Fibroblast of villous mesenchyme (primary cell): ENCODE measurements at places on chromosomes 16 and 17.

GRCh38 chr17:17782523-17783115 lies 54.2 kb downstream of the SREBF1 start:
- DNase-seq, result no peak

DNA sequence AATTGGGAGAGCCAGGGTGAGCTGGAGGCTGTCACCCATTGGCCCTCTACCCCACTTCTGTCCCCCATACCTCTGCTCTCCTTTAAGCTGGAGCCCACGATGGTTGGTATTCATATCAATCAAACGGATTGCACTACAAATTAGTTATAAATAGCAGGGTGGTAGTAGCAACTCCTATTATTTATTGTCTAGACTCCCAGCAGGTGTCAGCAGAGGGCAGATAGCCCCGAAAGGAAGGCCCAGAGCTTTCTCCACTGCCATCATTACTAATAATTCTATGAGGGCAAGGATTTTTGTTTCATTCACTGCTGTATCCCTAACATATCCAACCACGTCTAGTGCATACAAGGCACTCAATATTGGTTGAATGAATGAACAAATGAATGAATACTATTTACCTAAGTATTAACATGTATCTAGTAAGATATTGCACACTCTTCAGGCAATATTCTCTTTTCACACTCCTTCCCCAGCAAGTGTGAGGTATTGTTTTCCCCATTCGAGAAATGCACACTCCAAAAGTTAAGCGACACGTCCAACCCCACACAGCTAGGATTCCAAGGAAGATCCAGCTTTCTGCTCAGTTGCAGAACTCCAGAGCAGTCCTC lies 6.3 kb downstream of the C17orf50 start:
- peak; percentile 62 for DNase-seq

DNA sequence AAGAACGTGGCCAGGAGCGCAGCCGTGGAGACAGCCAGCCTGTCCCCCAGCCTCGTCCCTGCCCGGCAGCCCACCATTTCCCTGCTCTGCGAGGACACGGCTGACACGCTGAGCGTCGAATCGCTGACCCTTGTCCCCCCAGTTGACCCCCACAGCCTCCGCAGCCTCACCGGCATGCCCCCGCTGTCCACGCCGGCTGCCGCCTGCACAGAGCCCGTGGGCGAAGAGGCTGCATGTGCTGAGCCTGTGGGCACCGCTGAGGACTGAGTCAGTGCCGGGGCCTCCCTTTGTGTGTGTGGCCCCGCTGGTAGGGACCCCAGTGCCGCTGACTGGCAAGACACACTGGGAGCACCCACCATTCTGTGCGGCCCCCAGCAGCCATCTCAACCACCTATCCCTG lies 77.6 kb downstream of the SOCS1 start:
- no peak for DNase-seq

- no peak for DNase-seq
Measured at GRCh38 chr16:29842732-29843346, 20.2 kb downstream of the CDIPT start.

DNA sequence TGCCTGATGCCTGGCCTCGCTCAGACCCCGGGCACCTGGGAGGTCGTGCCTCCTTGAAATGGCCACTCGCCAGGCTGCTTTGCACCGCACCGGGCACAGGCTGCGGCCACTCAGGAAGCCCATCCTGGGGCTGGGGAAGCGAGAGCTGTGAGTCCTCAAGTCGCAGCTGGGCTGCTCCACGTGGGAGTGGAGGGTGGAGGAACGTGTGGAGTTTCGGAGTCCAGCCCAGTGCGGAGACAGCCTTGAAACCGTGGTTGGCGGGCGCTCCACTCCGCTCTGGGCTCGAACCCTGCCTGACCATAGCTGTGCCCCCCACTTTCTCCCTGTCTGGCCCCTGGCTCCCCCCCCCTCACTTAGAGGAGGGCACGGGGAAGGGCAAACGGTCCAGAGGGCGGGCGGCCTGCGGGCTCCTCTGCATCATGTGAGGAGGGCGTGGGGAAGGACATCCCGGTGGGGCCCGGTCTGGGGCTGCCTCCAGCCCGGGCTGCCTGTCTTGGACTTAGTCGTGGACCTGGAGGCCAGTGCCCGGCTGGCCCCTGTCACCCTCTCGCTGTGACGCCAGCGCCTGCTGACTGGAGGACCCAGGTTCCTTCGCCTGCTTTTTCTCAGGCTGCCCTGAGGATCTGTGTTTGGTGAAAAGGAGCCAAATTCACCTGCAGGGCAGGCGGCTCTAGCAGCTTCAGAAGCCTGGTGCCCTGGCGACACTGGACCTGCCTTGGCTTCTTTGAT lies 2.5 kb downstream of the UBE2I start:
- DNase-seq, result peak; percentile 46

DNA sequence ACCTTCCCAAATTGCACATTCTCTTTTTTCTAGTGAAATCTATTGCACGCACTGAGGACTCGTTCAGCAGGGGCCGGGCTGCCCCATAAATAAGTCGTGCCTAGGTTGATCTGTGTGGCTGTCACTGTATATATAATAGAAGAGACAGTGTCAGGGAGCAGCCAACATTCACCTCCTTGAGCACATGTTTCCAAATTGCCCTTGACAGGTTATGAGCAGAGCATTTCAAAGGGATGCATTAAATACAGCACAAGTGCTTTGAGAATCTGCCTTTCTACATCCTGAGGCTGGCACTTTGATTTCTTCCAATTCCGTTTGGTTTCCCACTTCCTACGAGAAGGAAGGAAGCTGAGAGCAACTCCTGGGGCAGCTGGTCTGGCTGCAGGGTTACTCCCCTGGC lies 291.2 kb downstream of the NPIPA8 start:
- DNase-seq, result no peak

- no peak for DNase-seq
Measured at GRCh38 chr17:81960130-81960958, 643 bp downstream of the NOTUM start.
